Liver (tissue), 10 donors: ENCODE measurements at places on chromosomes 6 and 20.

GRCh38 chr6:139828751-139829519 is 454.5 kb upstream of the CITED2 start:
- no peak for DNase-seq

DNA sequence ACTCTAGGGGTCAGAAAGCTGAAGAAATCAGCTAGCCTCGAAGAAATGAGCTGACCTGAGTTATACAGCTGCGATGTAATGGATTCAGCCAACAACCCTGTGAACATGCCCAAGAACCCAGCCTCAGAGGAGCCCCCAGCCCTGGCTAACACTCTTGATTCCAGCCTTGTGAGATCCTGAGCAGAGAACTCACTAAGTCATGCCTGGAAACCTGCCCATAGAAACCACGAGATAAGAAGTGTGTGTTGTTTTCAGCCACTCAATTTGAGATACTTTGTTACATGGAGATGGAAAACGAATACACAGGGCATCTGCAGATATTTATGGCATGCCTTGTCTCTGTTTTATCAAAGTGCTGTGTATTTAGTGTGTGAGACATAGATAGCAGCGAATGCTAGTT is 265.2 kb downstream of the QKI start:
- no peak for DNase-seq

DNA sequence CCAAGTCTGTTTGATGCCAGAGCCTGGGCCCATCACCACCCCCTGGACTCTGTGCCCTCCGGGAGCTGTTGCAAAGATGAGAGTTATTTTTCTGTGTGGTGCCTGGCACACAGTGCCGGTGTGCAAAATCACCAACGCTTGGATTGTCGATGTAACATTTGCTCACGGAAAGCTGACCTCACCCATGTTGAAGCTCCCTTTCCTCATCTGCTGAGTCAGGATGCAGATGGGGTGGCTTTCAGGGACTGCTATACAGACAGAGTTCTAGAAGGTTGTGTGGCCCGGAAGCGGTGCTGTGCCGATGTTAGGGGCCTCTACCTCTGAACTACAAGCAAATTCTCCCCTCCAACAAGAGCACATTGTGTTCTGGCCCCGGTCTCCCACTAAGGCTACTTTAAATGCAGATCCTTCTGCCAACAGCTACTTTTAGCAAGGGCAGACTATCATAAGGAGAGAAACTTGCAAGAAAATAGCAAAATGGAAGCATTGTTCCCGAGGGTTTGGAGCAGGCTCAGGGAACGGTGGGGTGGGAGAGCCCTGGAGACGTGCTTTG is 34.0 kb downstream of the EYA2 start:
- DNase-seq = no peak

- DNase-seq = no peak
These were observed 240.2 kb downstream of the KHDC1L start for GRCh38 chr6:72984981-72985665.

GRCh38 chr20:60138256-60139220 is 180.3 kb downstream of the CDH26 start:
- no peak for DNase-seq

DNA sequence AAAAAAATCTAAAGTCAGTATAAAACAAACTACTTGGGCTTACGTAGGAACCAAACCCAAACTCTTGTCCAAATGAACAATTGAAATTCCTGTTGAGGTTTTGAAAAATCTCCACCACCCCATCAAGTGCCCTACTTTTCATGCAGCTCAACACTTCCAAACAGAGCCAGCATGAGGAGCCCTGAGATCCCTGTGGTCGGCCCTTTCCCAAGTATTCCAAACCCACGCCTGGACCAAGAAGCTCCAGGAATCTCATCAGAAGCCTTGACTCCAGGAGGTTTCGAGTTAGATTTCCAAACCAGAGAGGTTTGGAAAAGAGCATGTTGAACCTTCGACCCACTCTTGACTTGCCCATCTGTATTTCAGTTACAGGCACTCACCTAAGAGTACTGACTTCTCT is 179.3 kb downstream of the MTFR2 start:
- no peak for DNase-seq

GRCh38 chr6:134541001-134541400 is 223.1 kb upstream of the SGK1 start:
- DNase-seq = no peak

- no peak for DNase-seq
These were observed 3.7 kb upstream of the ZSCAN23 start for GRCh38 chr6:28446818-28447511.

DNA sequence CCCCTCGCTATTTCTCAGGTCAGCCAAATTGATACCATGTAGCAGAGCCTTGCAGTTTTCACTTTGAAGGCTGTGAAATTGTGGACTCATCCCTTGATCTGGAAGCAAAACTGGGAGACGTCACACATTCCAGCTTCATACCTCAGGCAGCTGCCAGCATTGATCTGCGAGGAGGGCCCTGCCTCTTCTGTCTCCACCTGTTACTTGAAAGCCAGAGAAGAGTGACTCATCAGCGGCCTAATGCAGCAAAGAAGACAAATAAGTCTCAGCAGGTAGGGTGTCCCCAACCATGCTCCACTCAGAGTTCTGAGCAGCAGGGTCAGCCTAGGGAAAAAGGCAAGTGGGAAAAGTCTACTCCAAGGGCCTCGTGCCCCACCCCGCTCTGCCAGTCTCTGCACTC is 69.4 kb upstream of the BMP2 start:
- DNase-seq = no peak

DNA sequence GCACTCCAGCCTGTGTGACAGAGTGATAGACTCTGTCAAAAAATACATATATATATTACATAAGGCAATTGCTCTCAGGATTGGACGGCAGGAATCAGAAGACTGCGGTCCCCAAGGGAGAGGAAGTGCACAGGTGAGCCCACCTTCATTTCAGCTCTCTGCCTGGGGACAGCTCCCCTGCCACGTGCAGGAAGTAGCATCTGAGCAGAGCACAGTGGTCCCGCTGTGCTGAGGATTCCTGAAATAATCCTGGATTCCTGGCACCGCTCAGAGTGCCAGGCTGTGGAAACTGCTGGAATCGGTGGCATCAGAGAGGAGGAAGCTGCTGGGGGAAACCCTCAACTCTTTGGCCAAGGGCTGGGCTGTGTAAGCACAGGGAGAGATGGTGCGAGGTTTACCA is 27.7 kb downstream of the NFATC2 start:
- DNase-seq = no peak

DNA sequence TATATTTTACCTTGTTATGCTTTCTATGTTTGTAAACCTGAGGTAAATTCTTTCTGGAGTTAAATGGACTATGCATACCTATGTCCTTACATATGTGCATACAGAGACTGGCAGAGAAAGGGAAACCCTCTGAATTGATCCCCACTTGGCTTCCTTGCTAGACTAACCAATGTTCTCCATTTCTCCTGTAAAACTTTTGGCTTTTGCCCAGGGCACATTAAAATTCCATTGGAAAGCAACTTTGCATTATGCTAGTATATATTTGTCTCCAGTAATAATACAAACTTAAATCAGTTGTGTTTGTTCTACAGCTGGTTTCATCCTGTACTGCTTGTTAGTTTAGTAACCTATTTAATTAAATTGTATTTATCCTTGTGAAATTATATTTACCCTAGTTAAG is 646.0 kb upstream of the MARCKS start:
- DNase-seq = no peak

DNA sequence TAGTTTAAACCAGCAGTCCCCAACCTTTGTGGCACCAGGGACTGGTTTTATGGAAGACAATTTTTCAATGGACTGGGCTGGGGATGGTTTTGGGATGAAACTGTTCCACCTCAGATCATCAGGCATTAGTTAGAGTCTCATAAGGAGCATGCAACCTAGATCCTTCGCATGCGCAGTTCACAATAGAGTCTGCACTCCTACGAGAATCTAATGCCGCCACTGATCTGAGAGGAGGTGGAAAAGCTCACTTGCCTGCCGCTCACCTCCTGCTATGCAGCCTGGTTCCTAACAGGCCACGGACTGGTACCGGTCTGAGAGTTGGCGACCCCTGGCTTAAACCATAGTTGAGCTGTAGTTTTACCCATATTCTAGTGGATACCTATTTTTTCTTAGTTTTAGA is 154.6 kb downstream of the SLC35F1 start:
- DNase-seq = no peak

DNA sequence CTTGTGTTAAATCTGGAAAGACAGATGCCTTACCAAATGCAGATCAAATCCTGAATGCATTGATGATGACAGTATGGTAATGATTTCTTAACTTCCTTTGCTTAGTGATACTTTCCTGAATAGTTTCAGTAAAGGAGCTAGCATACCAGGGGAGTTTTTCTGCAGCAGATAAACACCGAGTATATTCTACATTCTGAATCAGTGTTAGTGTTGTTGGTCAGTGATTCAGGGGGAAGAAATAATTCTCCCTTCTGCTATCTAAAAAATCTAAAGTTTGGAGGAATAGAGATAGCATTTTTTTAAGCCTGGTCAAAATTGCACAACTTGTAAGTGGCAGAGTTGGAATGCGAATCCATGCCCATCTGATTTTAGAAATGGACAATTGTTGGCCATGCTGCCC is 512.2 kb upstream of the MARCKS start:
- no peak for DNase-seq

- DNase-seq = no peak
These were observed 5.5 kb downstream of the ELMO2 start for GRCh38 chr20:46400828-46401477.
